ENCODE measurements at places on chromosomes 5 and 9.

DNA sequence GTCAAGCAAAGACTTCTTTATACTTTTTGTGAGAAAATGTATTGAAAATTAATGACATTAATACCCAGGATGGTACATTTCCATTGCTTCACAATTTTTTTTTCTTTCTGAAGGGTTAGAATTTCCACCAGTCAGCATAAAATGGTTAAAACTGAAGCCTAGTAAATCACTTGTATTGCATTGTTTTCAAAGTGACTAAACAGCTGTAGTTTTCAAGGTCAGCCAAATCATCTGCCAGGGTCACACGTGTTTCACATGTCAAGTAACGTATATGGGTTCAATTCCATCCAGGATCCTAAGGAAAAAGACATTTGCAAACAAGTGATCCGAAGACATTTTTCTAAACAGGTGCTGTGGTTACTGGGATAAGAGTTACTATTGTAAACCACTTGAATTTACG, 574.2 kb downstream of the RAB3C start:
- DNase-seq = no peak

DNA sequence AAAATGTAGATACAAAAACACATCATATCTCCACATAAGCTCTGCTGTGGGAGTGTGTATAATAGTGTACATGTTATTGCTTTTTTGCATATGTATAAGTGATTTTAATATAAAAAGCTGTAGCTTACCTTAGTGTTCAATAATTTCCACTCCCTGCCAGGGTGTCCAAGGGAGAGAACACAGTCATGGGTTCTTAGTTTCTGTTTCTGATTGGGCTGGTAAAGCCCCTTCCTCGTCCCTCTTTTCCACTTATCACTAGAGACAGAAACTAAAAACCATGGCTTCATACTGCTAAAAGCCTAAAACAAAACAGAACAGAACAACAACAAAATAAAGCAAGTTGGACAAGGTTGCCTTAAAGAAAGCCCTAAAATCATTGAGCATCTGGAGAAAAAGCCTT, 74.4 kb upstream of the S1PR3 start:
- no peak for DNase-seq

DNA sequence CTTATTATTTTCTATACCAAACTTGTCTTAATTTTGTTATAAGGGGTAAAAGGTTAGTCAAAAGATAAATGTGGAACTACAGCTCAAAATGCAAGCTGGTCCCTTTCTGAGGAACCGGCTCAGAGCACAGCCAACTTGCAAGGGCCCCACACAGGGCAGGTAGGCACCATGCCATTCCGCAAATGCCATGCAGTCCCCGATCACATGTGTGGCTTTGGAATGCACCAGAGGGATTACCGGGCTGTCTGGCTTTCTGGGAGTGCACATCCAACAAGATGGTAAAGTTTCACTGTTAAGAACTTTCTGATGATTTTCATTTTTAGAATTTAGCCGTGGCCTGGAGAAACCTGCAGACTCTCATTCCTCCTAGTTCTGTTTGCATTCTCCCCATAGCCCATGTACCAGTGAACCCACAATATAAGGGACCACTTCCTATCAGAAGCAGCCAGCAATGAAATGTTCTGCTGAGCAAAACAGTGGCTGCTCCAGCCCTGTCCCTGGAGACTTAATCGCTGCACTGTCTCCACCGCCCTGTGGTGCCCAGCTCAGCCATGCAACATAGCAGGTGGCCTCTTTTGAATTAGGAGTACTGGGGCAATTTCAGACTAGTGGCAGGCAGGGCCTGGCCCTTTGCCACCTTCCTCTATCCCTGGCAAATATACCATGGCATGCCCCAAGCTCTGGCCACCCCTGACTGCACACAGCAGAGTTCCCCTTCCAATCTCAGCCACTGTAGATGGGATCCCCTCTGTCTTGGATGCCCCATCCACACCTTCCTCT, 11.4 kb downstream of the SHB start:
- DNase-seq = no peak

DNA sequence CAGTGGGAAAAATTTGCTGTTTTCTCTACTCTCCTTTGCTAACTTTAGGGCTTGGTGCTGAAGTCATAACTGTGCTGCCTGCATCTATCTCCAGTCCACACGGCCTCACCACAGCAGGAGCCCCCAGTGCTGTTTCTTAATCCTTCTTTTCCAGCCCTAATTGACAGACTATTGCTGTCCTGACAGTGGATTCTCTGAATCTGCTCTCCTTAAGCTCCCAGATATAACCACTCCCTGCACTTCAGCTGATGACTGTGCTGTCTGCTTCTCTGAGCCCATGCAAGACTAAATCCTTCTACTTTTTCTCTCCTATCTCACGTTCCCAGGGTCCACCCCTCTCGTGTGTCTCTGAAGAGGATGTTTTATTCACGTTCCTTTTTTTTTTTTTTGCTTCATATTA, 19.7 kb upstream of the GRIA1 start:
- DNase-seq = no peak

- no peak for DNase-seq
Observed at GRCh38 chr9:79985264-79985663, 413.5 kb downstream of the TLE4 start.

DNA sequence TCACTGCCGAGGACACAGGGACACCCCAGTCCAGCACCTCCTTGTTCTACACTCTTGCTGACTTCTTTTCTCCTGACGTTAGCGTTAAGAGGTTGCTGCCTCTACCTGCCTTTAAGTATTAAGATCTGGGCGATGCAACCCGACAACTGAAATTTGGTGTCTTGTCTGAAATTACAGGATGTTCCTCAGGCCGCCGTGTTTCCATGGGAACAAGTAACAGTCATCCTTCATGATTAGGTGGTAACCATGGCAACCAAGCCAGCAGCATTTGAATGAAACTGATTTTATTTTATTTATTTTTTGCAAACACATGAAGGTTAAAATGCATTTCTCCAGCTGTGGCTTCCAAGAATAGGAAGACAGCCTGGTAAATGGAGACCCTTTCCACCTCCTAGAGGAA, 20.8 kb downstream of the DAB2IP start:
- DNase-seq = no peak

GRCh38 chr5:151223447-151224264, at the start of gene CCDC69:
Gene CCDC69 (minus strand): TSS chr5:151224092. CDS start chr5:151223970, 122 bp downstream.
- peak; percentile 84 for DNase-seq
